ENCODE measurements at places on chromosomes 7 and 10.

- DNase-seq = peak; percentile 77
These were observed 869 bp downstream of the TRIM24 start for GRCh38 chr7:138460649-138461607.

GRCh38 chr10:81817596-81818170 is 57.3 kb upstream of the NRG3 start:
- no peak for DNase-seq

DNA sequence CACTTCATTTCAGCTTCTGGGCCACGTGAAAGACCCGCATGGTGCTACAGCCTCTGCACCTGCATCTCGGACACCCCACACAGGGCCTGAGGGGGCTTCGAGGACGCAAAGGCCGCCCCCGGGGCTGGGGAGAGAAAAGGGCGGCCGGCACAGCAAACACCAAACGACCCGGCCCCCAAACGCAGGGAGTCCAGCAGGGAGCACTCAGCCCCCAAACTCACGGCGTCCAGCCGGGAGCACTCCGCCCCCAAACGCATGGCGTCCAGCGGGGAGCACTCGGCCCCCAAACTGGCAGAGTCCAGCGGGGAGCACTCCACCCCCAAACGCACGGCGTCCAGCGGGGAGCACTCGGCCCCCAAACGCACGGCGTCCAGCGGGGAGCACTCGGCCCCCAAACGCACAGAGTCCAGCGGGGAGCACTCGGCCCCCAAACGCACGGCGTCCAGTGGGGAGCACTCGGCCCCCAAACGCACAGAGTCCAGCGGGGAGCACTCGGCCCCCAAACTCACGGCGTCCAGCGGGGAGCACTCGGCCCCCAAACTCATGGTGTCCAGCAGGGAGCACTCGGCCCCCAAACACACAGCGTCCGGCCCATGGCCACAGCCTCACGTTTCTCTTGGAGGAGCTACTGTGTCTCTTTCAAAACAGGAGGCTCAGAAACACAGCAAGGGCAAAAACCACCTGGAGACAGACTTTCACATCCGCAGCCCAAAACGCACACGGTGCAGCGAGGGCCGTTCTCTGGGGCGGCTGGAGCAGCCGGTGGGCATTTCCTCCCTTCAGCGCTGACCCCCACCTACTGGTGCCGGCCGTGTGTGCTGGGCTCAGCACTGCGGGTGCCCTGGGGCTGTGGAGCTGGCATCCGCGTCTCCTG is 27.0 kb upstream of the UTF1 start:
- no peak for DNase-seq

DNA sequence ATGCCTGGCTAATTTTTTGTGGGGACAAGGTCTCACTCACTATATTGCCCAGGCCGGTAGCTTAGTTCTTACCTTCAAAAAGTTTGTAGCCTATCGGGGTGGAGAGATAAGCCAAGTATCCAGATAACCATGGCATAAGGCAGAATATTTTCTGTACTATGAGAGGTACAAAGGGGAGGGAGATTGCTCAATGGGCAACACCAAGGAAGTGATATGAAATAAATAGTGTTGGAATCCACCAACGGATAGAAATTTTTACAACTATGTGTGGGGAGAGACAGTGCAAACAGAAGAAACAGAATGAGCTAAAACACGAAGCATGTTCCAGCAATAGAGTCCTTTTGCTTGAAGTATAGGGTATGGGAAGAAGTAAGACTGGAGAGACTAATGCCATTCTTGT is 8.1 kb downstream of the SCD start:
- no peak for DNase-seq

- DNase-seq = no peak
These were observed 11.6 kb downstream of the ABCA13 start for GRCh38 chr7:48182718-48183369.

DNA sequence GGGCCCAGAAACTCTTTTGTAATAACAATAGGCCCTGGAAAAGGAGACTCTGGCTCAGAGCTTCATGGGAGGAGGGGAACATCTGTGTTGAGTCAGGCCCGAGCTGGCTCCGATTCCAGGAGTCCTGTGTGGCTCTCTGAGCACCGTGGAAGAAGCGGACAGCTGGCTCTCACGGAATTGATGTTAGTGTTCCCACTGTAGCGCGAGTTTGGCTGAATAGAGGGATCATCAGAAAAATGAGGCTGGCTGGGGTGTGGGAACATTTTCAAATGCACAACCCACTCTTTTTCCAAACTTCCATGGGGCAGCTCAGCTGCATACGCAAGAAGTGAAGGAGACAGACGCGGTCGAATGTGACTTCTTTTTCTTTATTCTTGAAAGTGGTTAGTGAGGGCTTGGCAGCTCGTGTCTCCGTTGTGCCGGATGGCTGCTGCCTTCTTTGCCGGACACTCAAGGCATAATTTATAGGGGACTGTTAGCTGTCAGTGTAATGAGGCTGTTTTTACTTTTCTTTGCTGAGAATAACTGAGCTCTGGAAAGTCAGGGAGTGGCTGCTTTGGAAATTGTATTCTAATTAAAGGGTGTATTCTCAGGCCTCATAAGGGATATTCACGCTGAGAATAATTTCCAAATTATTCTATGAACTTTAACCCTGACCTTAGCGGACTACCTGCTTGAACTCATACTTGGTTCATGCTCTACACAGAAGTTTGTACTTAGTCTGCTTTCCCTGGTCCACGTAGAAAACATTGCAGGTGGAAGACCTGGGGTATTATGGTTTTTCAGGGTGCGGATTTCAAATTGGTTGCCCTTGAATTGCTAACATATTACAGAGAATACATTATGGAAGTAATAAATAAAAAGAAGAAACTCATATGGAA is 23.1 kb downstream of the MDFIC start:
- peak; percentile 48 for DNase-seq

DNA sequence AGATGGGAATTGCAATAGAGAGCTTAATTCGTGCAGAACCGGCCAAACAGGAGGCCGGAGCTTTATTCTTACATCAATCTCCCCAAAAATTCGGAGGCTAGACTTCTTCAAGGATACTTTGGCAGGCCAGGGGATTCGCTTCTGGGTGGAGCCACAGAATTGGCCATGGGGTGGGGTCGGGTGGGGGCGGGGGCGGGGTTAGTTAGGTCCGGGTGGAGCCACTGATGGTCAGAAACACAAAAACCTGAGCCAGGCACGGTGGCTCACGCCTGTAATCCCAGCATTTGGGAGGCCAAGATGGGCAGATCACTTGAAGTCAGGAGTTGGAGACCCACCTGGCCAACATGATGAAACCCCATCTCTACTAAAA is 87.5 kb downstream of the SEPTIN14 start:
- no peak for DNase-seq

- no peak for DNase-seq
These were observed 13.1 kb upstream of the ZCCHC24 start for GRCh38 chr10:79458483-79458882.

DNA sequence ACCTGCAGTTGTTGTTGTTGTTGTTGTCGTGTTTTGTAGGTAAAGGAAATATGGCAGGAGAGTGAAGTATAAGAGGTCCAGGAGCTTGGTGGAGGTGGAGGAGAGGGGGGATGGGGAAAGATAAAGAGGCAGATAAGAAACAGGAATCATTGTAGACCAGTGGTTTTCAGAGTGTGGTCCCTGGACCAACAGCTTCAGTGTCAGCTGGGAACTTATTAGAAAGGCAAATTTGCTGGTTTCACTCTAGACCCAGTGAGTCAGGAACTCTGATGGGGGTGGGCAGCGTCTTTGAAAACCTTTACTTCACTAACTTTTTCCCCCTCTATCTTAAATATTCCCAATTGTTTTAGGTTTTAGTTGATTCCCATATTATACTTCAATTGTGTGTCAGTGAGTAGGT is 241.5 kb downstream of the AUTS2 start:
- DNase-seq = no peak

- no peak for DNase-seq
These were observed 127.5 kb downstream of the PARD3 start for GRCh38 chr10:34687434-34688210.

GRCh38 chr7:153170287-153170686 is 410.7 kb downstream of the ACTR3B start:
- no peak for DNase-seq

GRCh38 chr10:22148961-22149360 is 68.9 kb downstream of the EBLN1 start:
- peak; percentile 54 for DNase-seq

Data from NCI-H2171 treated with DMSO at 0.1 percent for 48 hours (cell line).